ENCODE measurements at places on chromosomes 5 and 9.

GRCh38 chr5:8865686-8866374 lies 680.0 kb downstream of the SEMA5A start:
- DNase-seq = no peak

GRCh38 chr9:131382850-131383729 lies 10.8 kb upstream of the PRRC2B start:
- DNase-seq = peak; percentile 85

DNA sequence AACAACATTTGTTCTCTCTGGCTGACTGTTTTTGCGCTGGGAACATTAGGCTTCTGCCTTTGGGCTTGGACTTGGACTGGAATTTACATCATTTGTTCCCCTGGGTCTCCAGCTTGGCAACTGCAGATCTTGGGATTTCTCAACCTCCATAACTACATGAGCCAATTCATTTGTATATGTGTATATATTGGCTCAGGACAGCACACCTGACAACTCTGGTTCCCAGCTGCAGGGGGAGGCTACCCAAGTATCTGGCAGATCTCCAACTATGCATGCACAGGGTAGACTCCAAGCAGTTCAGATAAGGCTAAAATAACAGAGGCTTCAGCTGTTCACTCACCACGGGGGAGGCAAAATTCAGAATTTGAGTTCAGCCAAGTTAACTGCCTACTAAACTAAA lies 31.6 kb upstream of the F2RL1 start:
- DNase-seq = peak; percentile 66

DNA sequence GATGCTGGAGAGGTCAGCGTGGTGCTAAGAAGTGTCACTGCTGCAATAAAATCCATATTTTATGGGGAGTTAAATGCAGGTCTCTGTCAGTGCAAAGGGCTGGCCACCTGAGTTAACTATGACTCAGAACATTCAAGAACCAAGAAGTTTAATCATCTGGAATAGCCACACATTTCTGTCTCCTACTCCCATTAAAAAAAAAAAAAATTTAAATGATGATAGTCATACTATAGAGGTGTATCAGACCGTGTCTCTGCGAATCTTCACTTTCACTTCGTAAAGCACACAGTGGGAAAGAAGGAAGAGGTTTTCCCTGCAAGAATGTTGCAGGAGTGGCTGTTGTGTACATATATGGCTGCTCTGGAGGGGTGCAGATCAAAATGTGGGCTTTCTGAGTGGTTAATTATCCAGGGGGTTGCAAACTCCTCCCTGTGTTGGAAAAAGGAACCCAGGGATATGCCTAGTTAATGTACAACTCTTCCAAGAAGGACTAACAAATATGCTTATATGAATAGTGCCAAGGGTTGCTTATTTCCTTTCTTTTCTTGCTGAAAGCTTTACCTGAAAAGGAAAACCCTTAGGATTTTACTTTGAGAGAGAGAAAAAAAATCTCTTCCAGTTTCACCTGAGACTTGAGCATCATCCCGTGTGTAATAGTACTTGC lies 1.5 kb downstream of the CDH6 start:
- no peak for DNase-seq

DNA sequence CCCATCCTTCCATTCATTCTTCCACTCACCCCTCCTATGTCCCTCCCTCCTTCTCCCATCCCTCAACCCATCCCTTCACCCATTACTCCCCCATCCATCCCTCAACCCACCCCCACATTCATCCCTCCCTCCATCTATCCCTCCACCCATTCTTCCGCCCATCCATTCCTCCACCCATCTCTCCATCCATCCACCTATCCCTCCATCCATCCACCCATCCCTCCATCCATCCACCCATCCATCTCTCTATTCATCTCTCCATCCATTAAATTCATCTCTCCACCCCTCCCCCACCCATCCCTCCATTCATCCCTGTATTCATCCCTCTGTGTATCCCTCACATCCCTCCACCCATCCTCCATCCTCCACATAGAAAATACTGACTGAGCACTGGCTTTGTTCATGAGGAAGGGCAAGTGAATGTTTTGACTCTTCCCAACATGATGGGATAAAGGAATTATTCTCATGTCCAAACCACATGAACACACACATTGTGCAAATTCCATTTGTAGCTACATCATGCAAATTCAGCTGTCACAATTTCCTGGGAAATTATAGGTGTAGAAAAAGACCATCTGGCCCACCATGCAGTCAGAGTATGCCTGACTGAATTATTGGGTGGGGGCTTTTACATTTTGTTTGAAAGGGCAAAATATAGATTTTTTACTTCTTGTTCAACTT lies 6.9 kb upstream of the VAV2 start:
- DNase-seq = no peak

DNA sequence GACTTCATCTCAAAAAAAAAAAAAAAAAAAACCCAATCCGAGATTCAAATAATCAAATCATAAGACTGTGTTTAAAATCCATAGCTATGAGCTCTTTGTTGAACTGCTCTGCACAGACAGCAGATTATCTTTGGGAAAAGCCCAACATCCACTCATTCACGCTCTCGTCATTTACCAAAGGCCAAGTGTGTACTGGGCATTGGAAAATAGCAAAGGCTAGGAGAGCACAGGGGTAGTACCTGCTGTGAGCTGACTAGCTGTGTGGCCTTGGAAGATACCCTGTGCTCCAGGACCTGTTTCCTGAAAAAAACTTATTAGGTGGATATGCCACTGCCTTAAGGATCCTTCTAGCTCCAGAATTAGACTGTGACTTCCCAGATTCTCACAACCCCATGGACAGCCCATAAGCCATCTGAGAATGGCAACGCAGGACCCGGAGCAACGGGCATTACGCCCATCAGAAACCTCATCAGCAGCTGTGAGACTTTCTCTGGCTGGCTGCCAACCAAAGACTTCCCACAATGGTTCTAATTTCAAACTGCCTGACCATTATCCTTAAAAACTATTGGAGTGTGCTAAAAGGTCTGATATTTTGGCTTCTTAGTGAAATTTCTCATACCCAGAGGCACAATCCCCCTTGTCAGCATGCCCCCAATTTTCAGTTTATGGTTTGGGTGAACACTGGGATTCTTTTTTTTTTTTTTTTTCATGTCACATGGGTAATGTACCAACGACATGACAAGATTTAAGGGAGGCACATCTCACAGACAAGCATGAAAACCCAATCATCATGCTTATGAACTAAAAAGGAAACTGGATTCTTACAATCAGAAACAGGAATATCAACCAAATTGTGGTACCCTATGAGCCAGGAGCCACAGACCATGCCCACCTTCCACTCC lies 16.8 kb downstream of the SERINC5 start:
- peak; percentile 52 for DNase-seq

Measured in NCI-H2029 (cell line).